Tongue (tissue), 3 donors: ENCODE measurements at places on chromosomes 6 and 20. TPM values are rescaled to one million over a fixed set of nuclear protein-coding genes. Genes with fewer than 3 reads are reported as not detected.
A peak's percentile ranks its signal among the peaks of the same experiment; 100 is the strongest.

The BICRAL gene
- total RNA-seq: 16.6 TPM

DNA sequence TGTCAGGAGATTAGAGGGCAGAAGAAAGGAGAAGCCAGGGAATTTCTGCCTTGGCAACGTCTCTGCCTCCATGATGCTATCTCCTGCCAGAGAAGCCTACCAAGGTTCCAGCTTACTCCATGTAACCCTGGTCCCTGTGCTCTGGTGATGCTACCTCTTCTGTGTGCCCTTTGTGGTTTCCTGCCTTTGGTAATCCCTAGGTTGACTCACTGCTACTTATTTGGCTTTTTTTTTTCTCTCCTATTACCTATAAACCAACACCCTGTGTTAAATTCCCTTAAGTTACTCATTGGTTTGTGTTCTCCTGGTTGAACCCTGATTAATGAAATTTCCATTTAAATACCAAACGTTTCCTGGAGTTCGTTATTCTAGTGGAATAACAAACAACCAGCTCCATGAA lies 527.8 kb upstream of the FLRT3 start:
- no peak for DNase-seq

The SLC26A8 gene
- not detected for total RNA-seq

The HSPA1L gene
- total RNA-seq: 4.5 TPM

The OR2H2 gene
- total RNA-seq: not detected

DNA sequence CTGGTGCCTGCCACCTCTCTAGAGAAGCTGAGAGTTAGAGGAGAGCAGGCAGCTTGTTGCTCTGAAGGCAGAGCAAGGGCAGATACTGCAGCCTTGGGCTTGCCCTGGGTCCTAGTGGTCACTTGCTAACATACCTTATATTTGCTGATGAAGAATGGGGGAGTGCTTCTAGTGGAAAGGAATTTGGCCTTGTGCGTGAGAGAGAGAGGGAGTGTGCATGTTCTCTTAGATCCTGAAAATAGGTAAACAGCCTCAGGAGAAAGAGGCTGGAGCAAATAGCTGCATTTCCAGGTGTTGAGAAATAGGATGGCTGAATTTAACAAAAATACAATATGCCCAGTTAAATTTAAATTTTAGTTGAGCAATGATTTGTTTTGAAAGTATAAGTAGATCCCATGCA lies 724.5 kb upstream of the FLRT3 start:
- no peak for DNase-seq

The DEF6 gene
- total RNA-seq: 11.6 TPM

The DEFB126 gene
- total RNA-seq: not detected

GRCh38 chr6:167770291-167770955 lies 56.3 kb upstream of the AFDN start:
- DNase-seq: no peak

GRCh38 chr20:2820896-2821869 lies 5.0 kb downstream of the TMEM239 start:
- no peak for DNase-seq

DNA sequence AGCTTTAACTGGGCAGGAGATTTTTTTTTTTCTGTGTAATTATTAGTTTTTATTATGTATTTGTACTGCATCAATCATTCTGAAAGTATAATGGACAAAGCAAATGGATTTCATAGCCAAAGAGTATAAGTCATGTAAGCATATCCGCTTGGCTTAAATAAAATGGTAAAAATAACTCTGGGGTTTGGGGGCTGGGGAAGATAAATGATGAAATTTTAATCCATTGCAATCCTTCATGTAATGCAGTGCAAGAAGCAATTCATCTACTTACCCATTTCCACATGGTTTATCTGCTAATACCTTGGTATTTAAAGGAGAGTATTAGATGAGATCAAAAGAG lies 781.4 kb downstream of the QKI start:
- no peak for DNase-seq

DNA sequence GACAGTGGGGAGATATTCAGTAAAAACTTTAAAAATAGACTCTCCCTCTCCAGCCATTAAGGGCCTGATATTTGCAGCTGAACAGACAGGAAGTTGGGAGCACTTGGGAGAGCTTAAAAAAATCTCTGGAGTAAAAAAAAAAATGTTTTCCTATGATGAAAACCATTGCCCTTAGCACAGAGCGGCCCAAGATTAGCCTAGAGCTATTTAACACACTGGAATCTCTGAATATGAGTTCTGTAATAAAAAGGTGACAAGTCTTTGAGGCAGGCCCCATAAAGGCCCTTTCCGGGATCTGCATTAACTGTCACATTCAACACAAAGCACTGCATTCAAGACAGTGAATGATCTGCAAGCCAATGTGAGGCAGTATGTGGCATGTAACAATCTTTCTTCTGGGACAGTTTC lies 393.7 kb downstream of the ZFAND3 start:
- peak; percentile 34 for DNase-seq

The LBP gene
- not detected for total RNA-seq

- no peak for DNase-seq
Measured at GRCh38 chr6:37934276-37934675, 114.7 kb downstream of the ZFAND3 start.

The PRDM13 gene
- not detected for total RNA-seq

- DNase-seq: peak; percentile 8
Measured at GRCh38 chr6:72649032-72649984, 27.4 kb downstream of the KCNQ5 start.

DNA sequence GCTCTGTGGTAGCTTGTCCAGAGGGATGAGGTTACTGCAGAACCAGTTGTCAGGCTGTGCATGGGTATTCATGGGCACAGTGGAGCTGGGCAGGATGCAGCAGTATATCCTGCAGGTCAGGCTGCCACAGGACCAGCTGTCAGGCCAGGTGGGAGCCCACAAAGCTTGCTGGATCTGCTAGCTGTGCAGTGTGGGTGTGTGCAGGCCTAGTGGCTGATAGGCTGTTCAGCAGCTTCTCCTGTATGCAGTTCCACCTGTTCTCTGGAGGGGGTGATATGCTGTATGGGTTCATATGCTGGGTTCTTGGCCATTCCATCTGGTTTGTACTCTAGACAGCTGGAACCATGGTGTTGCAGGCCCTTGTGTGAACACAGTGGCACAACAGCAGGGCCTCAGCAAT lies 40.6 kb upstream of the TPD52L1 start:
- DNase-seq: no peak

DNA sequence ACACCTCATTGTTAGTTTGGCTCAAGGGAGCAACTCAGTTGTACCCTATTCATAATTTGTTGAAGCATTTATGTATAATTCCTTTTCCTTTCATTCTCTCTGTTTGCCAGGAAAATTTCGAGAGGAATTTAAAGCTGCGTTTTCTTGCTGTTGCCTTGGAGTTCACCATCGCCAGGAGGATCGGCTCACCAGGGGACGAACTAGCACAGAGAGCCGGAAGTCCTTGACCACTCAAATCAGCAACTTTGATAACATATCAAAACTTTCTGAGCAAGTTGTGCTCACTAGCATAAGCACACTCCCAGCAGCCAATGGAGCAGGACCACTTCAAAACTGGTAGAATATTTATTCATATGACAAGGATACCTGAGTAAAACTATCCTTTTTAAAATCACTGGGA lies 45.2 kb upstream of the GFRAL start:
- DNase-seq: no peak

The VSTM2L gene
- total RNA-seq: 0.82 TPM

DNA sequence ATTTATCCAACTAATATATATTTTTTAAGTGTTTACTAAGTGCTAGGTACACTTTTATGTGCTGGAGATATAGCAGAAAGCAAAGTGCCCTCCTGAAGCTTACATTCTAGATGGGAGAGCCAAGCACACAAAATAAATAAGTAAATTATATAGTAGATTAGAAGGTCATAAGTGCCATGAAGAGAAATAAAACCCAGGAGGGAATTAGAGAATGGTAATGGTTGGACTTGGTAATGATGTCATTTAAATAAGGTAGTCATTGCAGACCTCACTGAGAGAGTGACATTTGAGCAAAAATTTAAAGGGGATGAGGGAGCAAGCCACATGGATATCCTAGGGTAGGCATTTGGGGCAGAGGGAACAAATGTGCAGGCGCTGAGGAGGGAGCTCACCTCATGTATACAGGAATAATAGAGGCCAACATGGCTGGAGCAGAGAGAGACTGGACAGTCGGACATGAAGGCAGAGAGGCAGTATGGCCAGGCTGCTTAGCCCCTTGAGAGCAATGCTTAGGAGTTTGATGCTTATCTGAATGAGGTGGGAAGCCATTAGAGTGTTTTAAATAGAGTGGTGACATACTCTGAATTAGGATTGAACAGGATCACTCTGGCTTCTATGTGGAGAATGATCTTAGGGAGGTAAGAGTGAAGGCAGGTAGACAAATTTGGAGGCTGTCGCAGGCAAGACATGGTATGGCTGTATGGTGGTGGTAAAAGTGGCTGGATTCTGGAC lies 14.1 kb downstream of the DSE start:
- DNase-seq: no peak

The TMC2 gene
- total RNA-seq: not detected

The AKAP7 gene
- 20.3 TPM for total RNA-seq

DNA sequence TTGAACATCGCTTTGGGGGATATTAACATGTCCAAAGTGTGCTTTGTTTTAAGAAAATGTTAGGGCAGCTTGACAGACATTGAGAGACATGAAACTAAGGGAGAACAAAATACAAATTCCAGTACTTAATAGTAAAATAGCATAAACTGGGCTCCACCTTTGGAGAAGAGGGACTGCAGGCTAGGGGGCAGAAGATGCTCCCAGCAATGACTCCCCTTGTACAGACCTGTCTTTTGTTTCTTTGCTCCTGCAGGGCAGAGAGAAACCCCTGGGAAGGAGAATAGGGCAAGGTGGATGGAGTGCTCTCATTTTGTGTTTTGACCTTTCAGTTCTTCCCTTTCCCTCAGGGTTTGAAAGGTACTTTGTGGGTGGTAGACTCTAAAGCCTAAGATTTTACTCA lies 115.6 kb upstream of the PLCB4 start:
- DNase-seq: no peak

DNA sequence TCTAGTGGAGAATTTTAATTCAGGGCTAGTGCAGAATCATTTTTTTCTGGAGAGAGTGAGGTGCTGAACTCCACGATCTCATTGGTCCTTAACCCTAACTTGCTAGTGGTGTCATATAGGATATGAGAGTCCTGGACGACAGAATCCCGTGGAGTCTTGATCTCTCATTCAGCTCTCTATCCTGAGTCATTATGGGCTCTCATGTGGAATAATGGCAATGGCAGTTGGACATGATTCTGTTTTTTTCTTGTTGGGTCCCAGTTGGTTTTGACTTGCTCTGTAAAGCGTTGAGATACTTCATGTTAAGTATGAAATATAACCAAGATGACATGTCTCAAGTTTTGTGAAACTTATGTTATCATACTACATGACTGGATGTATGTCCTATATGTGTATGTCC lies 6.3 kb upstream of the RNF144B start:
- DNase-seq: no peak
